ENCODE measurements at places on chromosomes 11 and 22.
A peak's percentile ranks its signal among the peaks of the same experiment; 100 is the strongest.

DNA sequence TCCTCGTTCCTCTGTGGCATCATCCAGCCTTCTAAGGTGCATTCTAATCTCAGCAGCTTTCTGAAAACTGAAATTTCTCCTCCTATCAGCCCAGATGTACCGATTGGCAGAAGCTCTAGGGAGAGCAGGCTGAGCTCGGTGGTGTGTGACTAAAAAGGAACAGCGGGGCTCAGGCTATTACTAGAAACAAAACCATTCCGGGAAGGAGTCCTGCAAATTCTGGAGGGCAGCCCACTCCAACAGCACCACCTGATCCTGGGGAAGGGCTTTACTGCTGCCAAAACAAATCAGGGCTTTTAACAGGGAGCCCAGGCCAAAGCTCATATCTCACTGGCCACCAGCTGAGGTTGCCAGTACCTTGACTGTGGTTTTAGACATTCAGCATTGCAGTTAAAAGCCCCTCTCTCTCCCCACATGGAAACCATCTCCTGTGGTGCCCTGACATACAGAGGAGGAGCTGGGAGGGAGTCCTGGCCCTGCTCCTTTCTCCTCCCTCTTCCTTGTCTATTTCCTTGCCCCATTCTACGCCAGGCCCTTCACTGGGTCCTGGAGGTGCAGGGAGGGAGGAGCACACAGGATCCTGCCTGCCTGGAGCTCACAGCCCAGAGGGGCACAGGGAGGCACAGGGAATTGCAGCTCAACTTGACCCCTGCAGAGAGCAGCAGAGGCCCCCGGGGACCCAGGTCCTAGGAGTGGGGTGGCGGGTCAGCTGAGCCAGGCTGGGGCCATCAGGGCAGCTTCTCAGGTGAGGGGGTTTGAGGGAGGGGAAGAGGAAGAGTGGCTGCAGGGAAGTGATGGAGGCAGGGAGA lies 889 bp downstream of the PLAAT4 start:
- no peak for DNase-seq

DNA sequence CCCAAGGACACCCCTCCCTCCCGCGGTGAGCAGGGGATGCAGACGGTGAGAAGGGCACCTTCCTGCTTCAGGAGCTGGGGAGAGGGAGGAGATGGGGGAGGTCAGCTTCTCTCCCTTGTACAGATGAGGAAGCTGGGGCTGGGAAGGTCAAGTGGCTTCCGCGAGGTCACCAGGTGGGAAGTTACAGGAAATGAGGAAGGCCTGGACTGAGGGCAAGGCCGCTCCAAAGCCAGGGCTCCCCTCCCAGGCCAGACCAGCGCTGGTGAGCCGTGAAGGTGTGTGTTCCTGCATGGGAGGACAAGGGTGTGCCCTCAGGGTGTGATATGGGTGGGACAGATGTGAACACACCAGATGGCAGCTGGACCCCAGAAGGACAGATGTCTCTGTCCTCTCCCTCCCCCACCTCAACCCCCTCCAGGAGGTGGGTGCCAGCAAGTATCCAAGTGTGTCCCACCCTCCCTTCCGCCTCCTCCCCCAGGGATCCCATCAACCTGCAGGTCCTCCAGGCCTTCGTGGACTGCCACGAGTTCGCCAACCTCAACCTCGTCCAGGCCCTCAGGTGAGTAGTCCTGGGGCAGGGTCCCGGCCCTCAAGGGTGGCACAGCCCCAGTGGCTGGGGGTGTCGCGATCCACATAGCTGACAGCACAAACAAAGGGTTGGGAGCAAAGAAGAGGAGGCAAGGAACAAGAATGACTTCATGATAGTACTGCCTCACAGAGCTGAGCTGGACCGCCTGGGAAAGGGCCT lies 16.6 kb downstream of the CYTH4 start:
- DNase-seq = no peak

DNA sequence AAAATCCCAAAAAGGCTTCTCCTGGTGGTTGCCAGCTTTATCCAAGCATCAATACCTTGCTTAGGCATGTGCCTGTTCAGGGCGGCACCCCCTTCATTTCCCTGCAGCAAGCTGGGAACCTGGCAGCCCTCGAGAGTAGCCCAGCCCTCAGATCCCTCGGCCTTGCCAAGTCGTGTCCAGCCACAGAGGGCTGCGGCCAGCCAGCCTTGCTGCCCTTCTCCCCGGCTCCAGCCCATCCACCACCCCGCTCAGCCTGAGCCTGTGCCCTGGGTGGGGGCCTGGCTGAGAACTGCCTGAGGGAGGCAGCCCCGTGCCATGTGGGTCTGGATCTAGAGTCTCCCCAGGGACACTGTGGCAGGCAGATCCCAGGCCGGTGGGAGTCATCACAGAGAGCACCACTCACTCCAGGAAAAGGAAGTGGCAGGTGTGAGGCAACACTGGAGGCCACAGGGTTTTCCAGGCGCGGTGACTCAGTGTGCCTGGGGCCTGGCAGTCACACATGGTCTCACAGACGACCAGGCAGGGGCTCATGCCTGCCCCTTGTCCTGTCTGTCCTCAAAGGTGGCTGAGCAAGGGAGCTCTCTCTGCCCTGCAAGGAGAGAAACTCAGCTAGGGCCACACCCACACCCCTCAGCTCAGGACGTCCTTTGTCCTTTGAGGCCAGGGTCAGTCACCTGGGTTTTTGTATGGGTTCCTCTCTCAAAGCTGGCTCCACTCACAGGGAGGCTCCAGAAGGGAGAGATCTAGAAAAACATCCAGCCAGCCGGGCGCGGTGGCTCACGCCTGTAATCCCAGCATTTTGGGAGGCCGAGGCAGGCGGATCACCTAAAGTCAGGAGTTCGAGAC lies 12.2 kb upstream of the CDC42BPG start:
- no peak for DNase-seq

- no peak for DNase-seq
These were observed 34.1 kb upstream of the TMPRSS4 start for GRCh38 chr11:118042796-118043195.

DNA sequence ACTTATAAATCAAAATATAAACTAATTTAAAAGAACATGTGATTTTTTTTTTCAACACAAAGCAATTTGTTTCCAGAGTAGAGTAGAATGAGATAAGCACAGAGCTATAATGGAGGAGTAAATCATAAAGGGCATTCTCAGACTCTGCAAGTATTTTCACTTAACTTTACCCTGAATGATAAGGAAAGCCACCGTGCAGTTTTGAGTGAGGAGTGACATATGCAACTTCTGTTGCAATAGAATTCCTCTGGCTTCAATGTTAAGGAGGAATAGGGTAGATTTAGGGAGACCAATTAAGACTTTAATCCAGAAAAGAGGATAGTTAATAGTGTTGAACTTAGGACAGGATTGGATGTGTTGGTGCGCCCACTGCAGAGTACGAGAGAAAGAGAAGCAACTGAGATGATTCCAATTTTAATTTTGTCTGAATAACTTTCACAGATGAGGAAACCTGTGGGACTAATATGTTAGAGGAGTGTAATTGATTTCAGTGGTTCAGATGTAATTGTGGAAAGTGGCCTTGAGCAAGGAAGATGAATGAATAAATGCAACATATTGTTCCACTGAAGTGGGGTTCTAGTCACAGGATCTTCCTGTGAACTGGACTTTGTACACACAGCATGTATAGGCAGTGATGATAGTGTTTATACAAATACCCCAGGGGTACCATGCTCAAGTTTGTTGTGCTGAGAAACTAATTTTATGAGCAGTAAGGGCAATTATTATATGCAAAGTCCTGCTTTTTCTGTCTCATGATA lies 255.5 kb upstream of the ANO3 start:
- no peak for DNase-seq

GRCh38 chr11:81920205-81920604 lies 813.5 kb downstream of the FAM181B start:
- no peak for DNase-seq

DNA sequence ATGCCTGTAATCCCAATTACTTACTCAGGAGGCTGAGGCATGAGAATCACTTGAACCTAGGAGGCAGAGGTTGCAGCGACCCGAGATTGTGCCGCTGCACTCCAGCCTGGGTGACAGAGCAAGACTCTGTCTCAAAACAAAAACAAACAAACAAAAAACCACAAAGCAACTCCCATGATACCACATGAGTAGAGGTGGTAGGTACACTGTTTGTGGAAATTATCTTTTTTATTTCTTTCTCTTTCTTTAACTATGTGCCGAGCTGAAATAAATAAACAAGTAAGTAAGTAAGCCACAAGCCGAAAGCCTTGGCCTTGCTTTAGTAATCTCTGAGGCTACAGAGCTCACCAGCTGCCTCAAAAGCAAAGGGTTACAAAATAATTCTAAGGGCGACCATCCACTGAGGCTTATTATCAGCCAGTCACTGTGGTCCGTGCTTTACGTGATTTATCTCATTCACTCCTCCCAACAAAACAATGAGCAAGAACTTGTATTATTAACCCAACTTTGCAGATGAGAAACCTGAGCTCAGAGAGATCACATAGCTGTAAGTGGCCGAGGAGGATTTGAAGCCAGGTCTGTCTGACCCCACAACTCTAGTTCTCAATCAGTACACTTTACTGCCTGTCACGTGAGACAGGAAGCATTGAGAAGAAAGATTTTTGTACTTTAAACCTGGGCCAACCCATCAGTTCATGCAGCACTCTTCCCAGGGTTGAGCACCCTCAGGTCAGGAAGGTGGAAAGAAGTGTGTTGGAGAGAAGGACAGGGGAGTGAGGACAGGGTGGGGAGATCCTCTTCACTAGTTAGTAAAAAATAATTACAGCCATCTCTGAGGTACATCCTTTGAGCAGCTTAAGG lies 69.8 kb upstream of the MTMR2 start:
- no peak for DNase-seq

DNA sequence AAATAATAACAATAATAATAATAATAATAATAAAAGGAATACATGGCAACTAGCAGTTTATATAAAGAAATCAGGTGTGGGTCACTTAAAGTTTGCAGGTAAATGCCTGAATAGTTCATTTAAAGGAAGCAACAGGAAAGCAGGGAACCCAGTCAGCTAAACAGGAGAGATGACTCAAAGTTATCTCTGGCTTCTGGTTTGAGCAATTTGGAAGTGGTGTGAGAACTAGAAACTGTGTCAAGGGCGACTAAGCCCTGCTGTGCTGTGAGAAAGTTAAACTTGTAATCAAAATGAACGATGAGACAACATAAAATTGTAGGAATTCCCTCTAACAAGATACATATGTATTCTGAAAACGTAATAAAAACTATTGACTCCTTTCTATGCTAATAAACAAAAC lies 35.5 kb downstream of the SLC22A9 start:
- DNase-seq = no peak

GRCh38 chr11:116690611-116691010 lies 82.2 kb downstream of the BUD13 start:
- DNase-seq = no peak

DNA sequence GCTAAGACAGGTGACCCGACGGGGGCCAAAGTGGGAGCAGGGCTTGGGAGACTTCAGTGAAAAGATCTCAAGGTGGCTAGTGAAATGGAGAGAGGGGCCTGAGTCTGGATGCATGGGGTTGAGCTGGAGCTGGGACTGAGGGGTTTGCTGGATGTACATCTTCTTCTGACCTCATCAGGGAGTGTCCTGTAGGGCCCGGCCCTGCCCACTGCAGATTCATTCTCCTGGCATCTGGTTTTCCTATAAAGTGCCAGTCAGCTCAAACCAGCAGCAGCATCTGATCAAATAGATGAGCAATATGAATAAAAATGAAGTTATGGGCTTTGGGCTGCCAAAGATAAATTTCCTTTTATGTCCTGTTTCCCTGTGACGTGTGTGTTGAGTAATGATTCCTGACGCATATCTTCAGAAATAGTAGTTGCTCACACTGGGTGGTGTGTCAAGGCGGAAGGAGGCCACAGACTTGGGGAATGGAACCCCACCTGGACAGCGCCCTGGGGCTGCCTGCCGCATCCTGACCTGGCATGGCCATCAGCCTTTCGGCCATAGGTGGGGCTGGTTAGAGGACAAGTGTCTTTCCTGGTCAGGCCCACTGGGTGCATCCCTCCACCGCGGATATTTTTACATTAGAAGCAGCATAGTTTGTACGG lies 135.4 kb downstream of the OSBP2 start:
- DNase-seq = peak; percentile 63

GRCh38 chr22:20571078-20571503 lies 63.7 kb downstream of the MED15 start:
- DNase-seq = no peak

DNA sequence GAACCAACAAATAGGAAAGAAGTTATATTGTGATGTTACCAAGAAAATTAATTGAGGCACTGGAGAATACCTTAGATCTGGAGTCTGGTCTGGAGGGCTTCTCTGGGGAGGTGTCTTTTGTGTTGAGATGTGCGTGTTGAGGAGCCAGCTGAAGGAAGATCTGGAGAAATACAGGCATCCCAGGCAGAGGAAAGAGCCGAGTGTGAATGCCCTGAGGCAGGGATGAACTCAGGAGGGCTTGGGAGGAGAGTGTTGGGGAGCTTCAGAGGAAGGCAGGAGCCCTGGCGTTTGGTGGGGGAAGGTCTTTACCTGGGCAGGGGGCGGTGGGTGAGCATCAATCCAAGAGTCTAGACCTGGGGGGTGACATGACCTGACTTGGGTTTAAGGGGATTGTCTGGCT lies 13.1 kb downstream of the SYNGR1 start:
- DNase-seq = no peak

DNA sequence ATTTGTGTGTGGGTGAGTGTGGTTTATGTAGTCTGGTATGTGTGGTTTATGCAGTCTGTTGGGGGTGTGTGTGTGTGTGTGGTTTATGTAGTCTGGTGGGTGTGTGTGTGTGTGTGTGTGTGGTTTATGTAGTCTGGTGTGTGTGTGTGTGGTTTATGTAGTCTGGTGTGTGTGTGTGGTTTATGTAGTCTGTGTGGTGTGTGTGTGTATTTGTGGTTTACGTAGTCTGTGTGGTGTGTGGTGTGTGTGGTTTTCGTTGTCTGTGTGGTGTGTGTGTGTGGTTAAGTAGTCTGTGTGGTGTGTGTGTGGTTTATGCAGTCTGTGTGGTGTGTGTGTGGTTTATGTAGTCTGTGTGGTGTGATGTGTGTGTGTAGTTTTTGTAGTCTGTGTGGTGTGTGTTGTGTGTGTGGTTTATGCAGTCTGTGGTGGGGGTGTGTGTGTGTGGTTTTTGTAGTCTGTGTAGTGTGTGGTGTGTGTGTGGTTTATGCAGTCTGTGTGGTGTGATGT lies 26.2 kb upstream of the PARVG start:
- peak; percentile 55 for DNase-seq

- no peak for DNase-seq
These were observed 2.0 kb downstream of the GRK2 start for GRCh38 chr11:67268081-67268961.

GRCh38 chr11:132883241-132883640 lies 649.1 kb downstream of the OPCML start:
- DNase-seq = no peak

- DNase-seq = no peak
These were observed 13.3 kb upstream of the BCR start for GRCh38 chr22:23166841-23167616.

GRCh38 chr11:86427441-86427840 lies 52.8 kb downstream of the CCDC81 start:
- DNase-seq = no peak

GRCh38 chr22:42645938-42646568 lies 3.1 kb downstream of the CYB5R3 start:
- no peak for DNase-seq

GRCh38 chr11:3802011-3802790 lies 4.8 kb upstream of the NUP98 start:
- DNase-seq = no peak
